ENCODE measurements at places on chromosomes 5 and 9.

DNA sequence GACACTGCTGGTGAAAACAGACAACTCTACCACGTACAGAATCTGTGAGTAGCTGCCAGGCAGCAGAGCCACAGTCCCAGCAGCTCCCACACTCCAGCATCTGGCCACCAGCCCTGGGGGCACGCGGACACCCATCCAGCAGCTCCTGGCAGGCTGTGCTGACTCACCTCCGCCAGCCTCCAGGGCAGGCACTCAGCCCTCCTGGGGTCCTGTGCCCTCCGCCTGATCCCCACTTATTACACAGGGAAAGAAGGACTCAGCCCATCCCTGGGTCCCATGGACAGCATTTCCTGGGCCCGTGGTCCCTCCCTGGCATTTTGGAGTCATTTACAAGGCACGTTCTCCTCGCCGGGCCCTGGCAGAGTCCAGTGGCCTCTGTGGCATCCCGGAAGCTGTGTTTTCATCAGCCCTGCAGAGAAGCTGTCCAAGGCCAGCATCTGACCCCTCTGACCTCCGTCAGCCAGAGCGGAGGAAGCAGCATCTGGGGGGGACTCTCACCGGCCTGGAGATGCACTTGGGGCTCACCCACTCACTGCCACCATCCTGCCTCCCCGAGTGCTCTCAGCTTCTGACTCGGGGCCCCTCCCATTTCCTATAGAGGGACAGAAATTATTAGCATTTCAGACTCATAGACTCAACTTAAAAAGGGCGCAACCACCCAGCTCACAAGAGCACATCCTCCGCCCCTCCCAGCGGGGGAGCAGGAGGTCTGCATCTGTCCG, 21.6 kb downstream of the PAEP start:
- no peak for DNase-seq

DNA sequence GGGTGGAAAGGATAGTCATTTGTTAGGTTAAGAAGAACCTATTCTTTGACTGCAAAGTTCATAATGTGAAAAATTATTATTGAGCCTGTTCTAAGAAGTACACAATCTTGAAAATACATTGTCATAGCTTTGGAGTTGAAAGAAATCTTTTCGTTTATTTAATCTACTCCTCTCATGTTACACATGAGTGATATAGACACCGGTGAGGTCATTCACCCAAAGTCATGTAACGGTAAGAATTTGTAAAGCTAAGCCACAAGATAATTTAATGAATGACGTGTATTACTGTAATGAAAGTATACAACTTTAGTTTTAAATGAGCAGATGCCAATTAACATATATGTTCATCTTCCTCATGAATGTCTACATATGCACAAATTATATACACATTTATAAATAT, 284.1 kb upstream of the PDE4D start:
- DNase-seq: no peak

- DNase-seq: no peak
Measured at GRCh38 chr5:17089690-17090089, 127.7 kb upstream of the BASP1 start.

DNA sequence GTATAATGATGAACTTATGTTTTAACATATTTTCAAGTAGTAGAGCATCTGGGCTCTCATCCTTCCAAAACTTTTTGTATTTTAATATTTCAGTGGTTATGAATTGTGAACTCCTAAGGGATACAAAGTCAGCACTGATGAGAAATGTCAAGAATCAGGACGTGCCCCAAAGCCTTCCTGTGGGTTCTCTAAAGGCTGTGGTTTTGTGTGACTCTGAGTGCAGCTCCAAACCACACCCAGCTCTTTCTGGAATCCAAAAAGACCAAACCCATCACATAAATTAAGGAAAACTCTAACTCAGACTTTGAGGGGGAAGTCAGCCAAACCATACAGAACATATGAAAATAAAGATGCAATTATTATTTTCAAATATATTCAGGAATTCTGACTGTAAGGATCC, 40.8 kb upstream of the SMU1 start:
- no peak for DNase-seq
